ENCODE measurements at places on chromosomes 5 and 9.
A peak's percentile ranks its signal among the peaks of the same experiment; 100 is the strongest.

DNA sequence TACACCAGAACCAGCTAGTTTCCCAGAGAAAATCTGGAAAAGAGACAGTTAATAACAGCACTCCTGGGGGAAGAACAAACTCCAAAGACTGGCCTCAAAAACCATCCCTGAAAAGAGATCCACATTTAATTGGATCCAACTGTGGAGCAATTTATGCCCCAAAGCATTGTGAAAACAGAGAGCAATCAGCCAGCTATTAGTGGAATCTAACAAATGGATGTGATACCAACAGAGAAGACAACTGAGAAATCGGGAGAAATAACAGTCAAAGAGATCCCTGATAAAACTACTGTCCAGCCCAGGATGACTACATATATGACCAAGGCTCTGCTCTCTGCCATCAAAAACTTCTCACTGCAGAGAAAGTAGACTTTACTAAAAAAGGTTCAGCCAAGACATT, 40.5 kb upstream of the TRIO start:
- no peak for DNase-seq

DNA sequence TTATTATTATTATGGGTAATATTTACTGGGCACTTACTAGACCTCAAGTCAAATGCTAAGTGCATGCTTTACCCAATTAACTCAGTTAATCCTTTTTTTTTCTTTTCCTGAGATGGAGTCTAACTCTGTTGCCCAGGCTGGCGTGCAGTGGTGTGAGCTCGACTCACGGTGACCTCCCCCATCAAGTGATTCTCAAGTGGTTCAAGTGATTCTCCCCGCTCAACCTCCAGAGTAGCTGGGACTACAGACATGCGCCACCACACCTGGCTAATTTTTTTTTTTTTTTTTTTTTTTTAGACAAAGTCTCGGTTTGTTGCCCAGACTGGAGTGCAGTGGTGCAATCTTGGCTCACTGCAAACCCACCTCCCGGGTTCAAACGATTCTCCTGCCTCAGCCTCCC, 69.1 kb downstream of the CXXC5 start:
- no peak for DNase-seq

GRCh38 chr5:65050140-65050539, 281.4 kb downstream of the CWC27 start:
- DNase-seq: no peak

DNA sequence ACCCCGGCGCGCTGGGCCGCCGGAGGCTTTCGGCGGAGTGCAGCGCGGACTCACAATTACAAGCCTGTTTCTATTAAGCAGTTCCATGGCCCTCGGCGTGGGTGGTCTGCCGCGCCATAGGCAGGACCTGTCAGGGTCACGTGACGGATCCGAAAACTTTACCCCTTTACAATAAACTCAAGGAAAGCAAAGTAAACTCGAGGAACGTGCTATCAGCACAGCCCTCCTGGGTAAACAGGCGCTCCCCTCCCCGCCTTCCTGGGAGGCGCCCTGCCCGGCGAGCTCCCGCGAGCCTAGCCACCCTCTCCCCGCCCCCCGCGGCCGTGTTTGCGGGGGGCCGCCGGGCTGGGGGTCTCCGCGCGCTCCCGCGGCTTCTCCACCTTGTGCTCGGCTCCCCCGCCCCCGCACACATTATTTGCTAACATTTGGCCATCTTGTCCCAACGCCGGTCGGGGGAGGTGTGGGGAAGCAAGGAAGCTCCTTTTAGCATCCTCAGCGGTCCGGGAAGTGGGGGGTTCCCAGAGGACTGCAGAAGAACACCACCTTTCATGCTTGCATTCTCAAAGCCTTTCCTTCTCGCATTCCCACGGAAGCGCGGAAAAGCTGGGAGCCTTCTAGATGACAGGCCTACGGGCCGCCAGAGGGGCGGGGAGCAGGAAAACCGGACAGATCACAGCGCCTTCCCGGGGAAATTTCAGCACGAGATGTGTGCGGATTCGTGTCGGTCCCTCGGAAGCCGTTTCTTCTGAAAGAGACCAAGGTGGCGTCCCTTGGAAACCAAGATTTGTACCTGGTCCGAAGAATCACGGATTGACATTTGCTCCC, at the start of gene PTCH1:
Gene PTCH1 (minus strand): TSS at position 238 of the 825 bp plus-strand sequence.
- DNase-seq: peak; percentile 58

- peak; percentile 98 for DNase-seq
Measured at GRCh38 chr9:118529210-118529609, 825.0 kb downstream of the TLR4 start.

DNA sequence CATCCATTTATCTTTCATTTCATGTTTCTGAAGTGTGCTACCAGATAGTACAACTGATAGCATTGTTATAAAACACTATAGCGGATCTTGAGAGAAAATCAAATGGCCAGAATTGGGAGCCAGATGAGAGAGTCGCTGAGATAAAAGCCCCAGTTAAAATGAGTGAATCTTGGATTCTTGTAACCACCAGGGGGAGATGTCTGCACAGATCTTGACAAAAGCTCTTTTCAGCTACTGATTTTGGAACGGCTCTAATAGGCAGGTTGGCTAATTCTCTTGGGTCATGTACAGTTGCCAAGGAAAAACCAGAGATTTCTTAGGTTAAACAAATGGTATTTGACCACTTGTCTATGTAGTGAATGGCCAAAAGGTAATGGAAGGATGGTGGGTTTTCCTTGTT, 21.7 kb downstream of the F2RL2 start:
- DNase-seq: peak; percentile 78

DNA sequence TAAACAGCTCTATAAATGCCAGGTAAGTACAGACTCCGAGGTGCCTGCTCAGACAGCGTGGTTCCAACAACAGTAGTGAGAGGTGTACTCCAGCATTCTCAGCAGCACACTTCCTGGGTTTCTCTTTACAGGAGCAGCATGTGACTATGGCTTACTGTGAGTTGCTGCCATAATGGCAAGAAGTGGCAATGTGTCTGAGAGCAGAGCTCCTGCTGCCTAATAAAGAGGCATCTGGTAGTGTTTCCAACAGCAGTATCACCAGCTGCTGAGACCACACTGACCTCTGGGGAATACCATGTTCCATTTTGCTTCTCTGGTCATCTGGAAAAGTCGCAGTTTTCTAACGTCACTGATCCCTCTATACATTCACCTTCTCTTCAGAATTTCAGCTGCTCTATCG, 398.2 kb downstream of the SLCO4C1 start:
- DNase-seq: no peak

DNA sequence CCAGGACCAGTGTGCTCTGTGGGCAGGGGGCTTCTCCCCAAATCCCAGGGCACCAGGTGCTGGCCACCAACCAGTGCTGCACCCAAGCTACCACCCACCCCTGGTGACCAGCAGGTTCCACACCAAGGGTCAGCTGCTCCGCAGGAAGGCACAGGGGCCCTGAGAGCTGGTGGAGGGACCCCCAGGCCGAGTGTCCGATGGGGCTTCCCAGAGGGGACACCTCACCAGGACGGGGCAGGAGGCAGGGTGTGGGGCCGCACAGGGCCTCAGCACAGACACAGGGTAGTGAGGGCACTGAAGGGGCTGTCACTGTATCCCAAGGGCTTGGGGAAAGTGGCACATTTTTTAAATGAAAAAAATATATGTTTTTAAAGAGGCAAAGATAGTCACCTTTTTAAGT, 18.1 kb downstream of the LCN9 start:
- no peak for DNase-seq

- DNase-seq: peak; percentile 43
Measured at GRCh38 chr5:40405230-40405629, 274.5 kb upstream of the PTGER4 start.

DNA sequence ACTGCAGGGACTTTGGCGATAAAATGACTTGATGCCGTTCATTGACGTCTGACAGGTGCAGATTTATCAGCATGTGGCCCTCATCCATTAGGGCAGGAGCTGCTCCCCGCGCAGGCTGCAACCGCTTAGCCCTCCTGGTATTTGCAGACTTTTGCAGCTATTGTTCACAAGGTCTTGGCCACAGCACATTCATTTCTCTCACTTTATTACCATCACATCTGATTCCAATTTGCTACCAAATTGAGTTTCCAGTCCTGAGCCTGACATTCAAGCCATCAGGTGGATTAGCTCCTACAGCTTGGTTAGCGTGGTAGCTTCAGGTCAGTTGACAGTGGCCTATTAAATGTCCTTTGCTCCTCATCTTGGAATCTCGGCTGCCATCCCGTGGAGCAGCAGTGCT, 299.2 kb downstream of the CD180 start:
- DNase-seq: no peak

GRCh38 chr9:110115826-110116542, 92.0 kb downstream of the C9orf152 start:
- DNase-seq: no peak

DNA sequence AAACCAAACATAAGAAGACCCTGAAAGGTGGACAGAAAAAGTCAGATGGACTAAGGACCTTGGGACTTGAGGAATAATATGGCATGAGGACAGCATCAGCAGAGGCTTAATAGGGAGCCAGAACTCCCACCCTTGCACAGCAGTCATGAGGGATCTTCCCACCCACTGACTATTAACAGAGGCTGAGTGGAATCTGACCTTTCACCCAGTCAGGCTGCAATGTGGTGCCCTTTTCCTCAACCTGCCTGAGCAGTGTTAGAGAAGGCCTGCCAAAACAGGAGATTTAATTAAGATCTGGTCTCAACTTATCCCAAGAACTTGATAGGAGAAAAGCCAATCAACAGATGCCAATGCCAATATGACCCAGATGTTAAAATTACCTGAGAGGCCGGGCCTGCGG, 481.9 kb downstream of the KDM4C start:
- no peak for DNase-seq

DNA sequence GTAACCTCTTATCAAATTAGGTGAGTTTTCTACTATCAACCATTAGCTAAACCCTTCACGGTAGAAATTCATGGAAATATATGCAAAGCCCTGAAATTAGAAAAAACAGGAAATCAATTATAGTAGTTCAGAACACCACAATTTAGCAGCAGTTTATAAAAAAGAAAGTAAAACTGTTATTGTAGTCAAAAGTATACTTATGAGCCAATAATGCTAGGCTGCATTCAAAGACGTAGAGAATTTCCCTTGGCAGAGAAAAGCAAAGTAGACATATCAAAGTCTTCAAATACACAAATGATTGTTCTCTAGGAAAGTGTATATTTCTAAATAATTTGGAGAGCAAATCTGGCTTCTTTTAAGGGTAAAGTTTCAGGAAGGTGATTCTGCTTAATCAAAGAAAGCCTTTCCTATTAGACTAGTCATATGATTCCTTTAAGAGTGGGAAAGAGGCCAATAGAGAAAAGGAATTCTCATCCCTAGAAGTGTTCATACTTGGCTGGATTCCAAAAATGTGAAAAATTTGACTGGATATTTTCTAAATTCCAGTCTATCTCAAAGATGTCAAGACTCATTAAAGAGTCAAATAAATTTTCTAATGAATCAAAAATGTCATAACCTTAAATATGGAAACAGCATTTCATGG, 185.5 kb downstream of the SMC2 start:
- DNase-seq: peak; percentile 37

GRCh38 chr5:171168171-171168570, 140.9 kb upstream of the TLX3 start:
- DNase-seq: no peak

Data from endothelial cell of umbilical vein (primary cell).